Activated naive CD8-positive, alpha-beta T cell treated with anti-CD3 and anti-CD28 coated beads, Interleukin-2, amount 50 U/mL, for 24 hours (primary cell): ENCODE measurements at places on chromosomes 13 and 19.

GRCh38 chr13:102983496-102983895 lies 82.7 kb downstream of the SLC10A2 start:
- DNase-seq: no peak

GRCh38 chr13:77422724-77423123 lies 95.8 kb upstream of the MYCBP2 start:
- no peak for DNase-seq

DNA sequence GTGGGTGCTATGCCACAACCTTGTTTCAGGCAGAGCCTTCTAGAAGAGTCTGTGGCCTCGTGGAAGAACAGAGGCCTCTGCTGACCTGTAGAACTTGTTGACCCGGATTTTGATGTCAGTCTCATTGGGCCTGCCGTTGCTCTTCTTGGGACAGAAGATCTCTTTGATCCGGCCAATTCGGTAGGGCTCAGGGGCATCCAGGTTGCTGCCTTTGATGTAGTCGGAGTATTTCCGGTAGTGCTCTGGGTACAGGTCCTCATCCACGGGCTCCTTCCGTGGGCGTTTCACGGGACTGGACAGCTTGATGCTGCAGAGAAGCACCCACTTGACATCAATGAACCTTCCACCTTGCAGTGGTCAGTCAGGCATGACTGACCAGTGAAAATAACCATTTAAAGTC lies 24.0 kb upstream of the EIF3G start:
- DNase-seq: no peak

- no peak for DNase-seq
These were observed 43.0 kb upstream of the GPR183 start for GRCh38 chr13:99350191-99350590.

- no peak for DNase-seq
These were observed at the start of gene KIR2DL4 for GRCh38 chr19:54803410-54803809. Gene KIR2DL4, plus strand, starts transcription at chr19:54803610. Its CDS starts 42 bp downstream, at chr19:54803652.

GRCh38 chr13:82501834-82502233 lies 1380.4 kb downstream of the SLITRK1 start:
- no peak for DNase-seq

DNA sequence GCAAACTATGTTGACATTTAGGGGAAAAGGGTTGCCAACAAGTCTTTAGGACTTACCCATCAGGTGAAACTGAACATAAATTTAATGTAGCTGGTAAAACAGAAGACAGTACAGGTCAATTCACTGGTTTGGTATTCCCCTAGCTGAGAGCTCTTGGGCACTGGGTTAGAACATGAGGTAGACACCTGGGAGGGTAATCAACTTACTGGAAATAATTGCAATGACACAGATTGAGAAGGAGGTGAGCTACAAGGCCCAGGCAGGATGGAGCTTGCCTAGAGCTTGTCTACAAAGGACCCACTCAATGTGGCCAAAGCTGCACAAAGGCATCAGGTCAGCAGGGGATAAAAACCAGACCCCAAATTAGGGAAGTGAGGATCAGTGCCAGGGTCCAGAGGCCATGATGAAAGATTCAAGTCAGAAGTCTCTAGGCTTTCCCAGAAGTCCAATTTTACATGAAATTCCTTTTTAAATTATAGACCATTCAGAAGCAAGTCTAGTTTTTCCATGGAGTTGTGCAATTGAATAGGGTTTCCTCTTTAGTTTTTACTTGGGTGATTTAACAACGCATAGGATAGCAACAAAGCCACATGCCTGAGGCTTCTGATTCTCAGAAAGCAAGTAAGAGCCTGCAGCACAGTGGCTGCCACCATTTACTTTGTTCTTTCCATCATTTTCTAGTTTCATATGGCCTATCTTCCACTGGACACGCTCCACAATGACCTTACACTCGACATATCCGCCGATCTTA lies 194.0 kb downstream of the NDFIP2 start:
- no peak for DNase-seq

- DNase-seq: no peak
These were observed 236.9 kb downstream of the COL4A1 start for GRCh38 chr13:110070046-110070445.
